ENCODE measurements at places on chromosomes 6 and 20.

GRCh38 chr20:62702013-62702300, 6.7 kb upstream of the NTSR1 start:
- DNase-seq, result no peak

- no peak for DNase-seq
These were observed 3.3 kb downstream of the PDE7B start for GRCh38 chr6:135854799-135855198.

DNA sequence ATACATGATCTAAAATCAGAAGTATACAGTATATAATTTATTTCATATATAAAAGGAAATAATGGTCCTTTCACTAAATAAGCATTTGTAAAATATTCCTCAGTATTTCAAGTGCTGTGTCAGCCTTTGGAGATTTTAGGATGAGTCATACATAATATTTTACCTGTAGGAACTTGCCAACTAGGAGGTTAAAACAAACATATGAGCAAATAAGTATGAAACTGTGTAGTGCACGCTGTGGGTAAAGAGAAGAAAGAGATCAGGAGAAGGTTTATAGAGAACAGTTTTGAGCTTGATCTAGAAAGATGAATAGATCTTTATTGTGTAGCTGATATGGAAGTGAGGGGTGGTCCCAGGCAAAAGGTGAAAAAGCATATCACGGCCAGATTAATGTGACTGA, 169.9 kb upstream of the RNF217 start:
- no peak for DNase-seq

GRCh38 chr20:38452880-38453624, 17.9 kb upstream of the SNHG17 start:
- peak; percentile 70 for DNase-seq

DNA sequence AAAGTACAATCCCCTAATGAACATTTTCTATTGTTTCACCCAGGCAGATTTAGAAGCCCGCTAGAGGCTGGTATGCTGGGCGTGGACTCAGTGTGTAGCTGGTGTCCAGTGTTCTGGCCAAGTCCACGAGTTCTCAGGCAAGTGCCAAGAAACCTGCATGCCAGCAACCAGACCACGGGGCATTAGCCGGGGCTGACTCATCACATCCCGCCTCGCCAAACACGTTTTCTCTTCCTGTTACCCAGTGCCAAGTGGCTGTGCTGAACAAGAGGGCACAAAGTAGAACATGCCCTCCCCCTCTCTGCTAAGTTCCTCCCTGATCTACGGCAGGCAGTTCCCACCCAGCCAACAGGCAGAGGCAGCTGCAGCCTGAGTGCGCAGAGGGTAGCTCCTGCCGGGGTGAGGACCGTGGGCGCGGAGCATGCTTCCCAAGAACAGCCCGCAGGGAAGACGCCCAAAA, 29.6 kb downstream of the RAMACL start:
- DNase-seq, result peak; percentile 70

DNA sequence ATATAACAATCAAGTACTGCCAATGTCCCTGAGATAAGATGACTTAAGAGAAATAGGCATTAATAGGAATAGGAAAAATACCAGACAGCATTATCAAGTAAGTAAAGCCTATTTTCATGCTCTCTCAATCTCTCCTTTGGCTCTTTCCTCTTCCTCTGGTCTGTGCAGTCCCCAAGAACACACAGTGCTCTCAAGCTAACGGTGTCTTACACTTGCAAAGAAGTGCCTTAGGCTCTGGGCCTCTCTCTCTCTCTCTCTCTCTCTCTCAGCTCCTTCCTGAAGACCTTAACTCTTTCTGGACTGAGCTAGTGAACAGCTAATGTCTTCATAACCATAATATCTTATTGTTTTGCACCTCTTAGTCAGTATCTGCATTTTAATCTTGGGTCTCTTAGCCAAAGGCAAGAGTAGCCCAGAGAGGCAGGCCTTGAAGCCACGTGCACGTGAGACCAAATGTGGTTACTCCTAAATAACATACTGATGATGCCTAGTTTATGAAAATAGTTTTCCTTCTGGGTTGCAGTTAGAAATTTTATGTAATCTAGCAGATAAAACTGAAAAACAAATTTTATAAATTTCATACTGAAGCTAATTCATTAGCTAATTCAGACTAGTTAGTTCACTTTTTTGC, 70.8 kb downstream of the TPD52L1 start:
- DNase-seq, result no peak

GRCh38 chr6:49284180-49284579, 178.9 kb downstream of the MMUT start:
- DNase-seq, result no peak

DNA sequence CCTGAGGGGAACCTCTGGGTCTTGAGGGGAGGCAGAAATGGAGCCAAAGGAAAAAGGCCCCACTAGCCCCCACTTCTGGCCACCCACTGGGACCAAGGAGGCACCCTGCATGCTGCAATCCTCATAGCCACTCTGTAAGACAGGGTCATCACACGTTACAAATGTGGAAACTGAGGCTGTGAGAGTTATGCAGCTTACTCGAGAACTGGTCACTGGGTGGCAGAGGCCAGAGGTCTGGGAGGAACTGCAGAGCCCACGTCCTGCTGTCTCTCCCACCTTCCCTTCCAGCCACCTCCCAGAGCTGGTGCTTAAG, 18.1 kb downstream of the LEMD2 start:
- no peak for DNase-seq

DNA sequence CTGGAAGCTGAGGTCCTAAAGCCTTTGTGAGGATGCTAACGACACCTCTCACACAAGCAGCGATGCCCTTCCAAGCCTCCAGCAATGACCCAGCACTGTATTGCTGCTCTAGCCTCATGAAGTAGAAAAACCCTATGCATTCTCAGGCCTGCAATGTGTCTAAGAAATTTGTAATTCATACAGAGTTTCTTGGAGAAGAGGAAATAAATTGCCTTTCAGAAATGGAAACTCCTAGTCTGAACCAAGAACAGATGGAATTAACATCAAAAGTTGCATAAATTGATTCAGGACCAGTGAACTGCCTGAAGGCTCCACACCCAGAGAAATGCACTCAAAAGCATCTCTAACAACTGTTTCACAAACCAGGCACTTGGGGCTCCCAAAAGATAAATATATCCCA, 353.6 kb downstream of the ADGRB3 start:
- DNase-seq, result no peak

DNA sequence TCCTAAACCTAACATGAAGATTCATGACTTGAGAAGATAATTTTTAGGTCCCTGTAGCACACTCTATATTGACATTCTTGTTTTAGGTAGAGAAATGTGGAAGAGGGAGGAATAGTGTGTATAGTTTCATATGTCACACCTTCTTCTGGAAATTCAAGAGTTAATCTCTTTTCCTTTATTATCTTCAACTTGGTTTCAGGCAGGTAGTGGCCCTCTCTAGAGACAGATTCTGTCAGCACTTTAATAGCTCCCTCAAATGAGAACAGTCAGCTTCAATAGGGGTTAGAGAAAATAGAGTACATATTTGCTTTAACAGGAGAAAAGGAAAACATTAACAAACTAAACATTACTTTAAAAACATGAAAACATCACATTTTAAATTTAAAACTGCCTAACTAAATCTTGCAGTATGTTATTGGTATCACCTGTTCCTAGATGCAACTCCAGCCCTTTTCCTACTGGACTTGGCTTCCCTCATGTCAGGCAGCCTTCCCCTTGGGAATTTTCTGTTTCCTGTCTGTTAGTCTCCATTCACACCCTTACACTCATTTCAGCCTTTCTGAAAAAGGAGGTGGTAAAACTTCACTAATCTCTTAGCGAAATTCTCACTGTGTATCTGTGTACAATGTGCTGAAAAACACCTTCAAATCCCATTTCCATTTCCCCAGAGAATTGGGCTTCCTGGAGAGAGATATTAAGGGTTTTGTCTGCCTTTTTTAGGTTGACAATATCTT, 192.3 kb upstream of the RNF217 start:
- DNase-seq, result no peak

DNA sequence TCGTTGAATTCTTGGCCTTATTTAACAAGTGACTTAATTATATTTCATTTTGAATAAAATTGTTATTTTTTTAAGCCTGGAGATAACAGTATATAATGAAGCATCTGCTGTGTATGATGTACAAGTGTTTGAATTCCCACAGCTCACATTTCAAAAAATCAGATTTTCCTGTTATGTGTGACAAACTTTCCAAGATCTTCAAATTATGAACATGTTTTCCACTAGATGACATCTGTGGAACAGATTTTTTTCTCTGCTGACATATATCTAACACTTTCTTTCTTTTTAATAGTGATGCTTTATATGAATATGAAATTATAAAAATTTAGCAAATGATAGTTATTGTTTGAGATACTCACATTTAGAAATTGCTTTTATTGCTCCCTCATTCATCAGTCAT, 482.8 kb downstream of the LMBRD1 start:
- no peak for DNase-seq

DNA sequence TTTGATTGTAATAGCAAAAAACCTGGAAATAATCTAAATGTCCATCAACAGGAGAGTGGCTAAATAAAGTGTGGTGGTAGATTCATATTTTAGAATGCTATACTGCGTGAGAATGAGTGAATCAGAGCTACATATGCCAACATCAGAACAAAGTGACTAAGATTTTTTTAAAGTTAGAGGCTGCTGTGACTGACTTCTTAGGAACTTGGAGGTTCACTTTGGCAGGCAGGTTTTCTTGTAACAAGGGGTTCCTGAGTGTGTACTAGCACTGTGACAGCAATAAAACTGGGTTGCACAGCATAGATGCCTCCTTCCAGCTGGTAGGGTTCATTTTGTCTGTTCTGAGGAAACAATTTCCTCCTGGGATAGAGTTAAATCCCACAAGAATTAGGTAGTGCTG, 75.3 kb upstream of the ENPP5 start:
- no peak for DNase-seq

DNA sequence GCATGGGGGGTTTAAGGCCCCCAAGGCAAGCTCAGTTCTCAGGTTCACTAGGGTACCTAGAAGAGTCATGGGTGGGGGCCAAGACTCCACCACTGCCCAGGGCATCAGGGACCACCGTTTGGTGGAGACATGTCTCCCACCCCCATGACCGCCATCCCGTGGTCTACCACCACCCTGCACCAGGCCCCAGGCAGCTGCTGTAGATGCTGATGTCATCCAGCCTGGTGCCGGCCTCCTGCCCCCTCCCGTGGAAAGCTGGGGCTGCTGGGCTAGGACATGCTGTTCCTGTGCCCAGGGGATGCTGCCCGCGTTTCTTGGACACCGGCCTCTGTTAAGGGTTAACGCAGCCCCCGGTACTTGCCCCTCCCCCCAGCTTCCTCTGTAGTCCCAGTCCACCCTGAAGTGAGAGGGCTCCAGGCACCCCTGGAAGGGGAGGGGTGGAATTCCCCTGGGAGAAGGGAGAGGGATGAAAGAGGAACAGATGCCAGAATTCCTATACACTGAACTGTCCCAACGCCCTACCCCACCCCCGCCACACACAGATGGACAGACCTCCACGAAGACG, 587 bp downstream of the IP6K3 start:
- DNase-seq, result peak; percentile 85

- no peak for DNase-seq
These were observed 226.0 kb upstream of the TSHZ2 start for GRCh38 chr20:52746190-52746589.

DNA sequence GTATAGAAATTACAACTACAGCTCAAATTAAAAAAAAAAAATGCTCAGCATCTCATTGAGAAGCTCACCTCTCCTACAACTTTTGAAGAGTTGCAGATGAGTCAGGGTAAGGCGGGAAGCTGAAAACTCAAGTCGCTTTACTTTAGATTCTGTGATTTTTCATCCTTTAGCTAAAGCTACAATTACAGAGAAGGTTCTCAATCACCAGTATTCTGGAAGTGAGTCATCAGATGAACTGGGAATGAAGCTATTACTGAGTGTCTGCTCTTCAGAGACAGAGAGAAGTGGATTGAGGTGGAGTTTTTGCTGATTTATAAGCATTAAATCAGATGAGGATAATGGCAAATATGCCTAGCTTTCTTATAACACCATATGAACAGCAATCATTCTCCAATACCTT, 91.9 kb downstream of the TFAP2A start:
- DNase-seq, result no peak

DNA sequence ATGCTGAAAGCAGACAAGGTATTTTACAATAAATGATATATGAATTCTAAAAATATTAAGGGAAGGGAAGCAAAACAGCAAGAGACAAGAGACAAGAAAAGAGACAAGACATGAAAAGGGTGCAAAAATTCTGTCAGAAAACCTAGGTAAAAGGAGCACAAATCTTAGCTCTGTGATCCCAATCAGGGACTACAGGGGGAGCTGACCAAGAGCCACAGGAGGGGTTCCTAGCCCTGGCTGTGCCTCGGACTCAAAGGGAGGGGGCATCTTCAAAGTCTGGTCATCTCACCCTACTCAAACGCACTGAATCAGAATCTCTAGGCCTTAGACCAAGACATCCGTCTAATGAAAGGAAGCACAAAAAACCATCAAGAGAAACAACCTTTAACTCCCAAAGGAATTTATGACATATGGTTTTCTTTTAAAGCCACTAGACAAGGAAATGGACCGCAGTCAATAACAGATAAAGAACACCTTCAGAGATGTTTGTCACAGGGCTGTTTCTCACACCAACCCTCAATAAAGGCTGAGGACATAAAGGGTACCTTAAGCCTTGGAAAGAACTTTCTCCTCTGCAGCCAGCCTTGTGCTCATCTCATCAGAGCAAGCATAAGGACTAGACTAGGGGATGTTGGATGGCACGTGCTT, 130.4 kb upstream of the CDYL start:
- DNase-seq, result peak; percentile 70

DNA sequence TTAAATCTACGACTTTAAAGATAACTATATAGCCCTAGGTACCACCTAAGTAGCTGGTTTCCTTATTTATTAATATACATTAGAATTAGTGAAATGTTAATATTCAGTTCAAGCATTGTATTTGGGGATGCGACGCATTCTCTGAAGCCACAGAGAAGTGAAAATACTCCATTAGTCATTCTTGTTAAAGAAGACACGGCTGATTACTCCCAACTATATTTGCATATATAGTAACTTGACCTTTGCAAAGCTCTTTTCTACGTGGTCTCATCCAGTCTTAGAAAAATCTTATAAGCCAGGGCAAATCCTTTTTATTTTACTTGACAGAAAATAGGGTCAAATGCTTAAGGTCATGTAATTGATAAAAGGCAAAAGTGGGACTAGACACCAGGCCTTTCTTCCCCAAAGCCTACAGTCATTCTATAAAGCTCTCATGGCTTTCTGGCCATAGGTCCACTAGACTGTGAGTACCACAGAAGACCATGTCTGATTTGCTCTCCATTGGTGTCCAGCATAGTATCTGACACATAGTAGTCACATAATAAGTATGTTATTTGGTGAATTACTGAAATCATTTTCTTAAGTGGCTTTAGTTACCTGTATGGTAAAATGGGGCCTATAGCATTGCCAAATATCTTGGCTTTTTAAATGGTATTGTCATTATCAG, 11.3 kb downstream of the ZHX3 start:
- DNase-seq, result no peak

- DNase-seq, result no peak
These were observed 18.7 kb upstream of the GATA5 start for GRCh38 chr20:62494537-62494936.

GRCh38 chr6:75084872-75085381, 120.9 kb downstream of the COL12A1 start:
- DNase-seq, result peak; percentile 71

Data from islet precursor cell (in vitro differentiated cells).